ENCODE measurements at places on chromosomes 13 and 19.

- no peak for DNase-seq
Observed at GRCh38 chr13:47249266-47249665, 352.4 kb upstream of the HTR2A start.

DNA sequence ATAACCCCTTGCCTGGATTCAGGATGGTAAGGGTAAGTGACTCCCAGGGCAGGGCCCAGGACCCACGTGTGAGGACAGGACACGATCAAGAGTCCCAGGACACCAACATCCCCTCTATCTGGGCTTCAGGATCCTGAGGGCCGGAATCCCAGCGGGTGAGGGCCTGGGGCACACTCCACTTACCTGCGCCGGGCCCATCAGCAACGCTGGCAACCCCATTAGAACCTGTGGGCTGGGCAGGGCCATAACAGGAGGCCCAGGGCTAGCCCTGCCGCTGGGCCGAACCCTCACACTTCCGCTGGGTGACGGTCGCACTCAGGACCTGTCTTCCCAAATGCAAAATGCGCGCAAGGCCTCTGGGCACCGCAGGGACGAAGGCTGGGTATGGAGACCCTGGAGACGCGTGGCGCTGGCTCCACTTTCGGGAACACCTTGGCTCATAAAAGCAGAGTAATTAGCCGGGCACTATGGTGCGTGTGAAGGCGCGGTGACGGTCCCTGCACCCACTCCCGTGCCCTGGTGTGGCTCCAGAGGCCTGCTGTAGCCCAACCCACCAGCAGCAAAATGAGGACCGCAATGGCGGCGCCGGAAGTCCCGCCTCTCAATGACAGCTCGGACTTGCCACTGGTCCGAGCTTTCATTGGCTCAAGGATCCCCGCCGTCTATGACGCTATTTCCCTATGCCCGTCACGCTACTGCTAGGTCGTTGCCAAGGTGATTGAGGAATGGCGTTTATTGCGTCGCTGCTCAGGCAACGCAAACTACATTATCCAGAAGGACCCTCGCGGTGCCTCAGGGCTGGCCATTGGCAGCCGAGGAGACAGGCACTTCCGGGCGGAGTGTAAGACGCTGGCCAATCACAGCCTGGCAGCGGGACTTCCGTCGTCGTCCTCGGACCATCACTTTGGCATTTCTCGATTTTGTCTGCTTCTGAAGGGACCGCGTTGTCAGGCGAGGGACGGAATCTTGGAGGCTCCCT is at the start of gene ZNF132:
Gene ZNF132, minus strand, starts transcription at position 578 of the 979 bp plus-strand sequence. Its CDS starts 332 bp downstream, at position 246.
- DNase-seq = peak; percentile 100

- peak; percentile 27 for DNase-seq
Observed at GRCh38 chr13:94268661-94269060, 210.8 kb downstream of the DCT start.

- DNase-seq = no peak
Observed at GRCh38 chr13:46320406-46320805, 66.6 kb downstream of the RUBCNL start.

DNA sequence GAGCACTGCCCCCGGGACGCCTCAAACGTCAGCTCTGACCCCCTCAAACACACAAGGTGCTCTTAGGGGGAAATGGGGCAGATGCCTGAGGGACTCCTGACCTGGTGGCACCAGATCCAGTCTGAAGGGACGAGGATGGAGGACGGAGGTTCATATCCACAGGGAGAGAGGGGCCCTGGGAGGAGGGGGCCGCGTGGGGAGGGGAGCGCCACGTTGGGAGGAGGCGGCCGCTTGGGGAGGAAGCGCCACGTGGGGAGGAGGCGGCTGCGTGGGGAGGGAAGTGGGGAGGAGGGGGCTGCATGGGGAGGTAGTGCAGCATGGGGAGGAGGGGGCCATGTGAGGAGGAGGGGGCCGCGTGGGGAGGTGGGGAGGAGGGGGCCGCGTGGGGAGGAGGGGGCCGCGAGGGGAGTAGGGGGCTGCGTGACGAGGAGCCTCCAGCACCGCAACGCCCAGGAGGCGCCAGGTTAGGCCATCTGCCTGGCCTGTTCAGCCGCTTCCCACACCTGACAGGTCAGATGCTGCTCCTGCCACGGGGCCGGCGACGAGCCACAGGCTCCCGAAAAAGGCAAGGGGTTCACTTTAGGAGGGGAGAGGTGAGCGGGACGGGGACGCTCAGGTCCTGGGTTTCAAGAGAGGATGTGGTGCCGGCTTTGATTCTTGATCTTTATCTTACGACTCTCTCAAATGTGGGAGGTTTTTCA is 36.7 kb upstream of the C13orf46 start:
- DNase-seq = no peak
